Epithelial cell of umbilical artery (primary cell): ENCODE measurements at places on chromosomes 13 and 19. TPM values are rescaled to one million over a fixed set of nuclear protein-coding genes. Genes with fewer than 3 reads are reported as not detected.

Gene C1QTNF9B
- total RNA-seq = not detected in 2 replicates

Gene TEX26
- total RNA-seq = not detected in 2 replicates

Gene CRX
- not detected in 2 replicates for total RNA-seq

Gene LILRB4
- total RNA-seq = not detected in 2 replicates

Gene COLGALT1
- total RNA-seq = 72.8 and 87.1 TPM in 2 replicates

Gene DACH1
- total RNA-seq = 4.5 and 6.8 TPM in 2 replicates

Gene TRAPPC6A
- 9.6 and 15.9 TPM in 2 replicates for total RNA-seq

Gene RNF17
- total RNA-seq = not detected in 2 replicates

Gene CRLF1
- total RNA-seq = not detected in 2 replicates

Gene PGLYRP2
- not detected in 2 replicates for total RNA-seq

Gene MATK
- not detected in 2 replicates for total RNA-seq

Gene NLRP4
- total RNA-seq = not detected in 2 replicates

Gene DNAAF3
- 0.32 and 0.76 TPM in 2 replicates for total RNA-seq

Gene SIGLEC11
- total RNA-seq = not detected in 2 replicates

Gene KCNN4
- 0.46 and 0.65 TPM in 2 replicates for total RNA-seq

Gene FGF21
- not detected in 2 replicates for total RNA-seq

Gene CEACAM3
- total RNA-seq = not detected in 2 replicates

Gene SKA3
- total RNA-seq = 6.8 and 9.7 TPM in 2 replicates

Gene CEACAM16
- total RNA-seq = not detected in 2 replicates

Gene TEX29
- not detected in 2 replicates for total RNA-seq

Gene SCAF1
- total RNA-seq = 8.2 and 11.7 TPM in 2 replicates

Gene PSG3
- total RNA-seq = not detected in 2 replicates

Gene MEF2B
- 0.32 TPM in 1 of 2 replicates, not detected in the other for total RNA-seq

Gene LILRB3
- total RNA-seq = not detected in 2 replicates

Gene ATP4A
- not detected in 2 replicates for total RNA-seq

Gene C5AR2
- total RNA-seq = not detected in 2 replicates

Gene PTGIR
- 0.32 and 1.4 TPM in 2 replicates for total RNA-seq

Gene PSG1
- not detected in 2 replicates for total RNA-seq

Gene ZNF285
- 1.9 and 5.3 TPM in 2 replicates for total RNA-seq

Gene FCER2
- not detected in 2 replicates for total RNA-seq

Gene PCDH17
- total RNA-seq = 1.3 and 1.4 TPM in 2 replicates

Gene IZUMO2
- not detected in 2 replicates for total RNA-seq

Gene ZNF14
- total RNA-seq = 4.9 and 5.3 TPM in 2 replicates

Gene AXL
- total RNA-seq = 76.3 and 92.6 TPM in 2 replicates

Gene NKPD1
- 0.30 and 0.32 TPM in 2 replicates for total RNA-seq

Gene TSSK6
- 0.32 and 0.76 TPM in 2 replicates for total RNA-seq

Gene ZNF816
- total RNA-seq = 11.0 and 16.4 TPM in 2 replicates

Gene GPR12
- not detected in 2 replicates for total RNA-seq
